Muscle of leg (tissue), 16 donors: ENCODE measurements at places on chromosomes 5 and 9. TPM values are rescaled to one million over a fixed set of nuclear protein-coding genes. Genes with fewer than 3 reads are reported as not detected.
A peak's percentile ranks its signal among the peaks of the same experiment; 100 is the strongest.

DNA sequence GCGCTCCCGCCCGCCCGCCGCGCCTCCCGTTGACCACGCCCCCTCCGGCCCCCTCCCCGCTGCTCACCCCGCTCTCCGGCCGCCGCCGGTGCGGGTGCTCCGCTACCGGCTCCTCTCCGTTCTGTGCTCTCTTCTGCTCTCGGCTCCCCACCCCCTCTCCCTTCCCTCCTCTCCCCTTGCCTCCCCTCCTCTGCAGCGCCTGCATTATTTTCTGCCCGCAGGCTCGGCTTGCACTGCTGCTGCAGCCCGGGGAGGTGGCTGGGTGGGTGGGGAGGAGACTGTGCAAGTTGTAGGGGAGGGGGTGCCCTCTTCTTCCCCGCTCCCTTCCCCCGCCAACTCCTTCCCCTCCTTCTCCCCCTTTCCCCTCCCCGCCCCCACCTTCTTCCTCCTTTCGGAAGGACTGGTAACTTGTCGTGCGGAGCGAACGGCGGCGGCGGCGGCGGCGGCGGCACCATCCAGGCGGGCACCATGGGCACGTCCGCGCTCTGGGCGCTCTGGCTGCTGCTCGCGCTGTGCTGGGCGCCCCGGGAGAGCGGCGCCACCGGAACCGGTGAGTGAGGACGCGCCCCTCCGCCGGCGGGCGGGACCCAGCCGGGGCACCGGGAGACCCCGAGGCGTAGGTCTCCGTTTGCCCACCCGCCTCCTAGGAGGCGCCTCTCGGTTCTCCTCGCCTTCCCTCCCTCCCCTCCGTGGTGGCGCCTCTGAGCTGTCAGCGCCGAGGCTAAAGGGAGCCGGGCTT, at the start of gene VLDLR:
Gene VLDLR (plus strand): TSS at position 66 of the 739 bp plus-strand sequence. CDS start 403 bp downstream, at position 469.
- peaks cover 19% of the 10 kb centered on the region for H3K27me3 ChIP-seq
- peak within 1 kb of the TSS; percentile 74 for H3K4me3 ChIP-seq
- H3K4me1 ChIP-seq: peaks cover 12% of the 10 kb centered on the region
- DNase-seq: peak; percentile 81
- H3K27ac ChIP-seq: peak within 1 kb of the TSS; percentile 88
- no peaks in the 10 kb centered on the region for H3K36me3 ChIP-seq

- H3K36me3 ChIP-seq: no peaks in the 10 kb centered on the region
- H3K4me1 ChIP-seq: no peaks in the 10 kb centered on the region
- DNase-seq: no peak
- H3K27ac ChIP-seq: no peak overlapping the region
Observed at GRCh38 chr5:28548856-28549255, 1510.5 kb upstream of the CDH9 start.

DNA sequence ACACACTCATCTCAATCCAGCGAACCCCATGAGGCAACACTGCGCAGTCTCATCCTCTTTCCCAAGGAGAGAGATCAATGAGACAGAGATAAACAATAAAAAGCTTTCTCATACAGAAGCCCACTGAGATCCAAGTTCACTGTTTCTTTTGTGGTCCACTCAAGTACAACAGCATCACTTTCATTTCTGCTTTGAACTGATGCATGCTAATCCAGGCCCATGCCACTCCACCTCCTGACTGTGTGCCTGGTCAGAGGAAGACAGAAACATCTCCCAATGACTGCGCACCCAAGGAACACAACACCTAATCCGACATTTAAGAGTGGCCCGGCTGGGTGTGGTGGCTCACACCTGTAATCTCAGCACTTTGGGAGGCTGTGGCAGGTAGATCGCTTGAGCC, 104.0 kb downstream of the SERINC5 start:
- peaks cover 5% of the 10 kb centered on the region for H3K4me1 ChIP-seq
- no peak for DNase-seq
- no peak overlapping the region for H3K4me3 ChIP-seq
- no peaks in the 10 kb centered on the region for H3K27me3 ChIP-seq

Gene AMACR
- total RNA-seq: 9.1 TPM

DNA sequence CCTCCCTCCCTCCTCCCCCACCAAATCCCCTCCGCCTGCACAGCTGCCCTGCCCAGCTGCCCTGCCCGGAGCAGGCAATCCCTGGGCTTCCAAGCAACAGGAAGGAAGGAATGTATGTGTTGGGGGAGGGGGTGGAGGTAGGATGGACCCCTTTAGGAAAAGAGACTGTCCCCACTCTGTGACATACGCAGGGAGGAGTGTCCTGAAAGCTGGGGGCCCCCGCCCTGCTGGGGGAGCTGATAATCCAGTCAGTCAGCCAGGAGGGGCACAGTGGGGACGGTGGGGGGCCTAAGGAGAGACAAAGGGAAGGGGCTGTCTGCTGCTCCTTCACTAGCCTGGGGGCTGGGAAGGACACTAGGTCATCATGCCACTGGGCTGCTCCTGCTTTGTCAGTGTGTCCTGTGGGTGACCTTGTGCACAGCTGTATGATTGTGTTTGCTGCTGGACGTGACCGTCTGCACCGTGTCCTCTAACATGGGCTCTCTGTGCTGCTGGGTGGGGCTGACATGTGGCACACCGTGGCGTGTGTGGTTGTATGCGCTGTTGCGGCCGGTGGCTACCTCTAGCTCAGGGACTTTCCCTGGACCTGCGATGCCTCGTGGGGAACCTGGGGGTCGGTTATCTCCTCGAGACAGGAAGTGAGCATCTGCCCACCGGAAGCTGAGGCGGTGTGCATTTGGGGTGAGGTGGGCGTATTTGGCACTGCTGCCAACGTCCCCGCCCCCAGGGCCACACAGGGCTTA, 3.0 kb downstream of the N4BP3 start:
- peaks cover 35% of the 10 kb centered on the region for H3K27me3 ChIP-seq
- peak; percentile 71 for DNase-seq
- H3K36me3 ChIP-seq: peaks cover 8% of the 10 kb centered on the region
- peak overlapping the region; percentile 93 for H3K27ac ChIP-seq

Gene TRAF1
- 3.2 TPM for total RNA-seq

Gene MYOZ3
- 7.7 TPM for total RNA-seq

- no peak overlapping the region for H3K27ac ChIP-seq
- H3K4me3 ChIP-seq: no peak overlapping the region
- no peaks in the 10 kb centered on the region for H3K27me3 ChIP-seq
- H3K4me1 ChIP-seq: peaks cover 5% of the 10 kb centered on the region
- no peak for DNase-seq
- H3K36me3 ChIP-seq: peaks cover 46% of the 10 kb centered on the region
Observed at GRCh38 chr9:136926154-136926704, 18.3 kb downstream of the FBXW5 start.

- no peaks in the 10 kb centered on the region for H3K4me1 ChIP-seq
- H3K4me3 ChIP-seq: no peak overlapping the region
- no peaks in the 10 kb centered on the region for H3K27me3 ChIP-seq
- H3K27ac ChIP-seq: peak overlapping the region; percentile 62
- DNase-seq: peak; percentile 16
Observed at GRCh38 chr9:71637926-71638325, 130.4 kb downstream of the CEMIP2 start.

DNA sequence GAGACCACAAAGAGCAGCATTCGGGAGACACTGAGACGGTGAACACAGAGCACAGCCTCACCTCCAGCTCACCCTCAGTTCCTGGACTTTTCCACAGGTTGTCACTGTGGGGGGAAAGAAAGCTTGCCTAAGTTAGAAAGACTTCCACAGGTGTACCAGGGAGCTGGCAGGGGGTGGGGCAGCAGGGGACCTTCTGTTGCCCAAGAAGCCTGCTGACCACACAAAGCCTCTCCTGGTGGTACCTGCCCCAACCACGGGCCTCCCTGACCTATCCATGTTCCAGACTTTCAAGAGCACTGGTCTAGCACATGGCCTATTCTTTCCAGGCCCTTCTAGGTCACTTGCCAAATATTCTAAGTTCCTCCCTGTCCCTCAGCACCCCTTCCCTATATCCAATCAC, 550.8 kb downstream of the BNC2 start:
- no peak for DNase-seq
- peaks cover 36% of the 10 kb centered on the region for H3K4me1 ChIP-seq
- peaks cover 2% of the 10 kb centered on the region for H3K27me3 ChIP-seq
- H3K4me3 ChIP-seq: no peak overlapping the region
- no peak overlapping the region for H3K27ac ChIP-seq

GRCh38 chr9:135641745-135642144, 2.4 kb upstream of the GLT6D1 start:
- H3K27ac ChIP-seq: no peak overlapping the region
- no peaks in the 10 kb centered on the region for H3K27me3 ChIP-seq
